Activated CD4-positive, CD25-positive, alpha-beta regulatory T cell treated with anti-CD3 and anti-CD28 coated beads, Interleukin-2, amount 50 U/mL, for 16 hours (primary cell): ENCODE measurements at places on chromosomes 6 and 20.

DNA sequence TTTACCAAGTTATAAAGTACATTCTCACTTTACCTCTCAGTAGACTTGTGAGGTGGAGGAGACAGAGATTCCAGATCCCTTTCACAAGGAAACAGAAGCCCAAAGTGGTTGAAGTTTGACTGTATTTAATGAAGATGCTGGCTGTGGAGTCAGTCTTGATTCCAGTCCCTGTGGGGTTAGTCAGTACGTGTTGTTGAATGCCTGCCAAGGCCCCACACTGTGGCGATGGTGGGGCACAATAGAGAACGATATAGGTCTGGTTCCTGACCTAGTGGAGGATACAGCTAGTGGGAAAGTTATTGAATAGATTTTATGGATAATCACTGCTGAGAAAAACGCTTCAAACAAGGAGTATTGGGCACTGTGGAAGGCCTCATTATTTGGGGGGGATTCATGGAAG is 71.4 kb downstream of the LRRC1 start:
- DNase-seq: no peak

DNA sequence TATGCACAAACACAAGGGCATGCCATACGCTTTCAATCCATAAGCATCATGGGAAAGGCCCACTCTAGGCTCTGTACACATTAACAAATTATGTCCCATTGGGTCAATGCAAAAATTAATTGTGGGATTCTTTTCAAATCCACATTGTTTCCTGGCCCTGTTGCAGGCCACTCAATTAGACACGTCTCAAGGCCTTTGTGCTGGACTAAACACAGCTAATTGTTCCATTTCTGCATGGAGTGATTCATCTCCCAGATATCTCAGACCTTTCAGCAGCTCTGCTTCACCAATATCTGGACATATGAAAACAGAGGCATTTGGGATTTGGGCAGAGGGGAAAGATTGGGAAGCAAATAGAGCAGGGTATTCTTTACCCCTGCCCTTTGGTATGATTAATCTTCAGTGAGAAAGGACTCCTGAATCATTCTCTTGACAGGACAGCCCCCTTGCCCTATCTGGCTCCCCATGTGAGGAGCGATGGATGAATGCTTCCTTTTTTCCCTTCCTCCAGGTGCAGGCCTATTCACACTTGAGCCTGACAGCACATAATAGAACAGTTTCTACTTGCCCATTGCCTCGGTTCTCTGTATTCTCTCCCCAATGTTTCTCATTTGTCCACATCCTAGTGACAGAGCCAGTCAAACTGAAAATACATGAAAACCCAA is 547.6 kb downstream of the HAO1 start:
- DNase-seq: no peak

DNA sequence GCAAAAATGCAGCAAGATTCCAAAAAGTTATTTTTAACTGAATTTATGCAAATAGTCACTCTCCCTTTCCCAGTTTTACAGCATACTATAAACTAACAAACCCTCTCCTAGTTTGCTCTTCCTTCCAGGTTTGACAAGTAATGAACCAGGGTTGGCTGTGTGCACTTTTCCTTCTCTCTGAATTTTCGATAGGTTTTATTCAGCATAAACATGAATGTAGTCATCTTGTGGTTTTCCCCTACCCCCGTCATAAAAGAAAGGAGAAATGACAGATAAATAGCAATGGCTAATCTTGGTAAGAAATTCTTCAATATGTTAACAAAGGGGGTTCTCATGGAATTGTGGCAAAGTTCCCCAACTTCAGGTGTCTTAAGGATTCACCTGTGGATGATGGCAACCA is 26.3 kb downstream of the PRDM1 start:
- no peak for DNase-seq

DNA sequence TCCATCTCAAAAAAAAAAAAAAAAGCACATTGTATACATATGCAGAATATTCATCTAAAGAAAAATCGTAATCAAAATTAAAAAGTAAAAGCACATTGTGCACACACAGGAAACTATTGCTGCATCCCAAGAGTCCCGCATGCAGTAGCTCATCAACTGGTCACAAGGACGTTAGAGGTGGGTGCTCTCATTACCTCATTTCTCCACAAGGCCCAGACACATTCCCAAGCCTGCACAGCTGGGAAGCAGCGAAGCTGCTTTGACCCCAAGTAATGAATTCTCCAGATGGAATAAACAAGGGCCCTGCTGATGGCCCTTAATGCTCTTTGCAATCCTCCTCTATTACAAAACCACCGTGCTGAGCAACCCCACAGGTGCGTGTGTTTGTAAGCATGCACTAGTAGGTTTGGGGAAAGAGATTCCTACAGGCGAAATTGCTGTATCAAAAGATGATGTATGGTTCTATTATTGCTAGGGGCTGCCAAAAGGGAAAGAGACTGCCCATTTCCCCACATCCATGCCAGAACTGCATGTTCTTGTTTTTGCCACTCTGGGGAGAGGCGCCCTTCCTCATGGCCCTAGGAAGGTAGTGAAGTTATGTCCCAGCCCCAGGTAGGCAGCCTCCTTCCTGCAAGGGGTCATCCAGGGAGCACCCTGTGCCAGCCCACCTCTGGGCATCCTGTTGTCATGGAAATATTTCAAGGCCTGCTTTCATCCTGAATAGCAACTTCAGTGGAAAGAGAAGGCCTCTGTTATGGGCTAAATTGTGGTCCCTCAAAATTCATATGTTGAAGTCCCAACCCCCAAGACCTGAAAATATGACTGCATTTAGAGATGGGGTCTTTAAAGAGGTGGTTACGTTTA is 34.6 kb upstream of the PTGIS start:
- DNase-seq: no peak

GRCh38 chr6:43724914-43725642 is 37.5 kb upstream of the MRPS18A start:
- peak; percentile 35 for DNase-seq

DNA sequence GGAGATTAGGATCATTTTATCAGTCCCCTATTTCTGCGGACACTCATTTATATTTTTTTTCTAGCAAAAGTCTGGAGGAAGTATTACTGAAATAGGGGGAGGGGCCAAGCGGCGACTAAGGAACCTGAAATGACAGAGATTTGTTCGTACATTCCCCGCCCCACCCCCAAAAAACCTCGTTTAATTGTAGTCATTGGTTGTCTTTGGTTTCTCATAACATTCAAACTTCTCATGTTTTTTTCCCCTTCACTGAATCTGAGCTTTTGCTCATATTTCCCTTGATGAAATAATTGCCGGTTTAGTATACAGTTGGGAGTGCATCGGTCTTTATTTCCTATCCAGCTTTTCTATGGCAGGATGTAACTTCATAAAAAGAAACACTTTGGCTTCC is 768 bp upstream of the FYN start:
- DNase-seq: peak; percentile 46

DNA sequence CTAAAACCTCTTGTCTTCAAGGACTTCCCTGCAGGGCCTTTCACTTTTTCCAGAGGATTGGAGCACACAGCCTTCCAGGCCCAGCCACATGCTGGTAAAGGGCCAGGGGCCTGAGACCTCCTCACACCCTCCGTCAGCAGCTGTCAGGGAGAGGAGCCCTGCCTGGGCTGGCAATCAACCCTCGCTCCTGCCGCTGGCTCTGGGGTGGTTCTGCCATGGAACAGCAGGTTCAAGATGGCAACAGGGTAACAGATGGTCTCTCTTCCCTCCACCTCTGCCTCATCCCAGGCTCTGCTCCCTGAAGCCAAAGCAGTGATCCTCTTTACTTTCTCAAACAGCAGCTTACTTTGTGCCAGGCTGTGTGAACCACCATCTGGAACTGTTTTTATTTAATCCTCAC is 23.8 kb downstream of the PCNA start:
- DNase-seq: no peak
